ENCODE measurements at places on chromosomes 4 and X. TPM values are rescaled to one million over a fixed set of nuclear protein-coding genes. Genes with fewer than 3 reads are reported as not detected.
A peak's percentile ranks its signal among the peaks of the same experiment; 100 is the strongest.

DNA sequence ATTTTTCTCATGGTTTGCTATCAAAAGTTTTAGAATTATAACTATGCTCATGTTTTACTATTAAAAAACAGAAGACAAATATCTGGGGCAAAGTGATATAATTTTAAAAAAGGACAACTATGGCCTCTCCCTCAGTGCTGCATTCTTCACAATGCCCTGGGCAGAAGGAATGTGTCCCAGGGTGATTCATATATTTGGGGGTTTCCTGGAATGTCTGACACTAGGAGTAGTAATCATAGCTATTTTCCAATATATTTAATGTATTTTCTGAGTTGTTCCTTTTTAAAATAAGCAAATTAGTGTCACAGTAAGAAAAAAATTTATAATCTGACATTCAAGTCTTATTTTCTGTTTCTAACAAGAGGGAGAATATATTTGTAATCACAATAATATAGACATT lies 281.7 kb downstream of the UNC5C start:
- DNase-seq = no peak
- no peaks in the 10 kb centered on the region for H3K36me3 ChIP-seq
- H3K4me1 ChIP-seq = no peaks in the 10 kb centered on the region
- H3K27me3 ChIP-seq = no peaks in the 10 kb centered on the region
- no peak overlapping the region for H3K27ac ChIP-seq
- no peak overlapping the region for H3K4me3 ChIP-seq

DNA sequence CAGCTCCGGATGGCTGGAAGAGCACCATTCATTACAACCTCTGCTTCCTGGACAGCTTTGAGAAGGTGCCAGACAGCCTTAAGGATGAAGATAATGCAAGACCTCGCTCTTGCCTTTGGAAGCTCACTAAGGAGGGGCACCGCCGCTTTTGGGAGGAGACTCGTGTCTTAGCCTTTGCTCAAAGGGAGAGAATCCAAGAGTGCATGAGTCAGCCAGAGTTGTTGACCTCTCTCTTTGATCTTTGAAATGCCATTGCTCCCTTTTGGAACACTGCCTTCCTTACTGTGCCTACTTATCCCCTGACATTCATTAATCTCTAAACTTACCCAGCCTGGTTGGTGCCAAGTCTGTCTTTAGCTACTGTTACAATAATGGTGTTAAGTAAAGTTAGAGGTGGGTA lies 1.2 kb downstream of the FOXR2 start:
- no peaks in the 10 kb centered on the region for H3K36me3 ChIP-seq
- H3K27me3 ChIP-seq = no peaks in the 10 kb centered on the region
- no peak overlapping the region for H3K27ac ChIP-seq
- no peaks in the 10 kb centered on the region for H3K4me1 ChIP-seq

DNA sequence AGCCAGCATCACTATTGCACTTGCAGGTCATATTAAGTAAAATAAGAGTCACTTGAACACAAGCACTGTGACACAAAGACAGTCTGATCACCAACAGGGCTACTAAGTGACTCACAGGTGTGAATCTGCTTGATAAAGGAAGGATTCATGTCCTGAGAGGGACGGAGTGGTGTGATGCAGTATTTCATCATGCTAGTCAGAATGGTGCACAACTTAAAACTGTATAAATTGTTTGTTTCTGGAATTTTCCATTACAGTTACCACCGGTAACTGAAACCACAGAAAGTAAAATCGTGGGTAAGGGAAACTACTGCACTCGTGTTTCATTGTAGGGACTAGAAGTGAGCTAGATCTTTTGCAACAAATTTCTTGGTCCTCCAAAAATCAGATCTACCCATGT lies 109.7 kb downstream of the ELOVL6 start:
- no peak for DNase-seq
- H3K4me1 ChIP-seq = no peaks in the 10 kb centered on the region
- H3K36me3 ChIP-seq = no peaks in the 10 kb centered on the region
- no peak overlapping the region for H3K27ac ChIP-seq

DNA sequence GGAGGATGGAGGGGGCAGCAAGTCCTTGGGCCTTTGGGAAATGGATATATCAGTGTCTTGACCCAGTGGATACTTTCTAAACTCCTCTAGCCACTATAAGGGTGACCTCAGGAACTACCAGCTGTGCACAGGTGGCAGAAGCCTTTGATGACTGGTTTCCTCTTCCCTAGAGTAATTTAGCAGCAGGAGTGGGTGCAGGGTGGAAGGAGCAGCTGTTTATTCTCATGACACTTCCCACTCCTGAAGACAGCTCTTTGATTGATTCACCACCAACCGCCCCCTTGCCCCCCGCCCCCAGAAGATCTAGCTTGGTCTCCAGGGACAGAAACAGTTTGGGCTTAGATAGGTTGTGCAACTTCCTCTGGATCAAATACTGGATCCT lies 63.0 kb downstream of the GPC3 start:
- H3K4me1 ChIP-seq = no peaks in the 10 kb centered on the region
- H3K4me3 ChIP-seq = no peak overlapping the region
- no peak overlapping the region for H3K27ac ChIP-seq
- no peaks in the 10 kb centered on the region for H3K36me3 ChIP-seq

GRCh38 chr4:99949034-99949998 lies 759 bp downstream of the H2AZ1 start:
- no peaks in the 10 kb centered on the region for H3K36me3 ChIP-seq
- peak overlapping the region; percentile 96 for H3K27ac ChIP-seq
- peak overlapping the region; percentile 94 for H3K4me3 ChIP-seq
- peaks cover 50% of the 10 kb centered on the region for H3K4me1 ChIP-seq
- H3K27me3 ChIP-seq = no peaks in the 10 kb centered on the region
- DNase-seq = peak; percentile 93

DNA sequence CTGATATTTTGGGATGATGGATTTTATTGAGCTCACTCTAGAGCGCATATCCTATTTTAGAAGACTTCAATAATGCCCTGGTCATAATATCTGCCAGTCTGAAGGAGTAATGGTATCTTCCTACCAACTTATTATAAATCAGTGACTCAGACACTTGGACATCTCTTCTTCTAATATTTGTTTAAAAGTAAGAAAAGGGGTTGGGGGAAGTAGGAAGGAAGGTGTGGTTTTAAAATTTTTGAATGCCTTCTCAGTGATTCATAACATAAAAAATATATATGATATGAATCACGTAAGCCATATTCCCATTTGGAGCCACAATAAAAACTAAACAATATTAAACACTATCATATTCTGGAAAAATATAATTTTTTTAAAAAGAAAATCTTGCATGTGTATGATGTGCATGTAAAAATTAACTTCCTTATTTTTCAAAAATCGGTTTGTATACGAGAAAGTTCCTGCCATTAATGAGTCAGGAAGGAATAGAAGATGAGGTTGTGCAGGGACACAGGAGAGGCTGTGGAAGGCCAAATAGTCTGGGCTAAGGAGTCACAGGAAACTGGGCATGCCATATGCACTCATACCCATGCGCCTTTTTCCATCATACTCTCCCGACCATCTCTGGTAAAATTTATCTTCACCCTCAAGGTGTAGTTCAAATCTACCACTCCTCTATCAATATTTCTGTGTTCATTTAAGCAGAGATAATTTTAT lies 286.5 kb downstream of the EPHA5 start:
- no peaks in the 10 kb centered on the region for H3K27me3 ChIP-seq
- no peak overlapping the region for H3K27ac ChIP-seq
- no peaks in the 10 kb centered on the region for H3K4me1 ChIP-seq
- no peak for DNase-seq
- no peaks in the 10 kb centered on the region for H3K36me3 ChIP-seq
- H3K4me3 ChIP-seq = no peak overlapping the region

GRCh38 chr4:10811991-10812390 lies 127.4 kb upstream of the CLNK start:
- H3K36me3 ChIP-seq = no peaks in the 10 kb centered on the region
- no peak overlapping the region for H3K27ac ChIP-seq
- DNase-seq = no peak
- H3K4me3 ChIP-seq = no peak overlapping the region

The TMEM150C gene
- total RNA-seq = 44.9 TPM

The GABRA4 gene
- total RNA-seq = not detected

The PPP4R3C gene
- total RNA-seq = not detected

The DBET gene
- not detected for total RNA-seq
